ENCODE measurements at places on chromosomes 3 and 15.

DNA sequence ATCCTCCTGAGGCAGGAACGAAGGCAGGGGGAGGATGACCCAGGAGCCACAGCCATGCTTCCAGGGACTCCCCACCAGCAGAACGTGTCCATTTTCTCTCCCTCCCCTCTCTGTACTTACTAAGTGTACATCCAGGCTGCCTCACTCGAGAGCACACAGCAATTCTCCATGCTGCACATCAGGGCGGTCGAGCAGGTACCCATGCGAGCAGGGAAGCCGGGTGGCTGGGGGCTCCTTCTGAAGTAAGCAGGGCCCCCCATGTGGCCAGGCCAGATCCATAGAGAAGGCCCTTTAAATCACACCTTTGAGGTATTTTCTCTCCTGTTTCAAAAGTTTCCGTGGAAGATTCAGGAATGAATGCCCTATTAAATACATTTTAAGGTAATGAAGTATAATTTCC is 41.2 kb upstream of the SLC6A11 start:
- no peak for DNase-seq

GRCh38 chr3:147416931-147417330 is 7.8 kb downstream of the ZIC1 start:
- DNase-seq: no peak

GRCh38 chr3:40291471-40291870 is 18.0 kb upstream of the EIF1B start:
- no peak for DNase-seq

- DNase-seq: no peak
Measured at GRCh38 chr3:175127075-175127662, 268.0 kb downstream of the NAALADL2 start.

DNA sequence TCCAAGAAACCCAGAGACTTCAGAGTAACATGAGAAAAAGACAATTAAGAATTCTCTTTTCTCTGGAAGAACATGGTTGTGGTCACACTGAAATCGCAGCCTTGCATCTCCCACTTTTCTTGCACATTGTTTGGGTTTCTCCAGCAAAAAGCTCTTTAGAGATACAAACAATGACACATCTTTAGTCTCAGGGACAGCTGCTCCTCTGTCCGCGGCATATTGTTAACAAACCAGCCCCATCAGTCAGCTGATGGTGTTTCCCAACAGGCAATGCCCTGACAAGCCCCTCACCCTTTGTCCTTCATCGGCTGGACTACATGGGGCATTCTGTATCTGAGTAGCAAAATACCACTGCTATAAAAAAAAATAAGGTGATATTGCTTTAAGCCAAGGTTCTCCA is 53.4 kb downstream of the UMPS start:
- no peak for DNase-seq

- no peak for DNase-seq
Measured at GRCh38 chr3:127457546-127458145, 132.9 kb downstream of the TPRA1 start.

DNA sequence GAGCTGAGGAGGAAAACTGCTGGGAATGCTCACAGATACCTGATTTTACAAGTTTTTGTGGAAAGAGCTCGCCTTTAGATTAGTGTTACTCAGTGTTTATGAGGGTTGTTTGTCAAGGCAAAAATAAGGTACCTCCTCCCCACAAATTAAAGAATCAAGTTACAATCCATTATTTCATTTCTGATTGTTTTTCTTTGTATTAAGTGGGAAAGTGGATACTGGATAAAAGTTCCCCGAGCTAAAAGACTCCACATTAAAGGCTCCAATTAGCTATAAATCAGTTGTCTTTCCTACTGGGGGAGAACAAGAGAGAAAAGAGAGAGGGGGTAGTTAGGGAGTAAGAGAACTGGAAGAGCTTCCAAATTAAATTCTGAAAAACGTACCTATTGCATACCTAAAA is 1.9 kb downstream of the ALDH1A2 start:
- no peak for DNase-seq

GRCh38 chr3:36259580-36259979 is 120.7 kb upstream of the STAC start:
- no peak for DNase-seq

DNA sequence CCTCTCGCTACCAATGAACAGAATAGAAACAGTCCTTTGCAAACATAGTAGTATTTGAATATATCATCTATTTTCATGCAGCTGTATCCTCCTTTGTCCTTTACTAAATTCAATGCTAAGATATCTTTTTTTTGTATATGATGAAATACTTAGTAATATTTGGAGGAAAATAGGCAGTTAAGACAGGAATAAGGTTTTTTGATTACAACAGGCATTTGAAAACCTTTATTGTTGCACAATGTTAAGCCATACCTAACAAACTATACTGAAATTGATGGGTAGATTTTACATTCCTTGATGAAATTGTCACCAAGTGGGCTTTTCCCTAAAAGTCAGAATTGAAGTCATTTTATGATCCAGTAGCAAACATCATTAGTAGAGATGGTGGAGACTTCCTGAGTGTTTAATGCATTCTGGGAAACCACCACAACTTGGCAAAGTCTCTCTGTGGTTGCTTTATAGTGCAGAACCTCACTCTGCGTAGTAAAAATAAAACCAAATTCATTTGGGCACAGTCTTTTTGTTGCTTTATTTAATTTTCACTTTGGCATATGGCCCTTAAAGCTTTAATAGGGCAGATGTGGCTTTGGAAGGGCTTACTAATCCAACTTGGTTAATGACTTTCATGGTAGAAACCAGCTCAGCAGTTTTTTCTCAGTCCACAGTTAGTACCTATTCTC is 216.0 kb downstream of the DIPK2A start:
- no peak for DNase-seq
